ENCODE measurements at places on chromosomes 6 and 20.

DNA sequence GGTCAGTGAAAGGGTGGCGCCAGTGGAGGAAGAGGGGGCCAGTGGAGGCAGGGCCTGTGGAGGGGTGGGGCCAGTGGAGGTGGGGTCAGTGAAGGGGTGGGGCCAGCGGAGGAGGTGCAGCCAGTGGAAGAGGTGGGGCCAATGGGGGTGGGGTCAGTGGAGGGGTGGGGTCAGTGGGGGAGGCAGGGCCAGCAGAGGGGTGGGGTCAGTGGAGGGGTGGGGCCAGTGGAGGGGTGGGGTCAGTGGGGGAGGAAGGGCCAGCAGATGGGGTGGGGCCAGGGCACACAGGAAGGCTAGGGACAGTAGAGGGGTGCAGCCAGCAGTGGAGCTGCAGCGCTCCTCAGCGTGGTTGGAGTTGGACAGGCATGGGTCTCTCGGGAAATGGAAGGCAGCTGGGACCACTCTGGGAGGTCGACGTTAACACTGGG lies 18.7 kb downstream of the ADRM1 start:
- no peak for DNase-seq

GRCh38 chr6:42350911-42351310 lies 100.8 kb downstream of the TRERF1 start:
- DNase-seq, result no peak

DNA sequence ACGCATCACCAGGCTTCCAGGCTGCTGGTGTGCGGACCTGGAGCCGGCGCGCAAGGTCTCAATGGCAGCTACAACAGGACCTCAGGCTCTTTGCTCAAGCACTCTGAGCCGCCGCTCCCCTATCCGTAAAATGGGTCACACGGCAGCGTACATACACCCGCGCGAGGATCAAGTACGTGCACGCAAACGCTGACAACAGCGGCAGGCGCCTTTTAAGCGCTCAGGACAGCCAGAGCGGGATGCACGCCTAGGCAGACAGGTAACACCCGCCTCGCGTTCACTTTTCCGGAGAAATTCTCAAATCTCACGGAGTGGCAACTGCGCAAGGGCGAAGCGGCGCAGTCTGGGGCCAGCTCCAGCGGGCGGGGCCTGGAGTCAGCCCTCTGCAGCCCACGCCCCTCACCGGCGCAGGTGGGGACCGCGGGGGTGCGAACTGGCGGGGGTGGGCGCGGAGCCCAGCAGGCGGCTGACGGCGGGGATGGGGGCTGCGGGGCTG lies 535 bp downstream of the EXOC2 start:
- peak; percentile 49 for DNase-seq

- DNase-seq, result no peak
Measured at GRCh38 chr6:21777846-21778245, 184.3 kb downstream of the SOX4 start.

DNA sequence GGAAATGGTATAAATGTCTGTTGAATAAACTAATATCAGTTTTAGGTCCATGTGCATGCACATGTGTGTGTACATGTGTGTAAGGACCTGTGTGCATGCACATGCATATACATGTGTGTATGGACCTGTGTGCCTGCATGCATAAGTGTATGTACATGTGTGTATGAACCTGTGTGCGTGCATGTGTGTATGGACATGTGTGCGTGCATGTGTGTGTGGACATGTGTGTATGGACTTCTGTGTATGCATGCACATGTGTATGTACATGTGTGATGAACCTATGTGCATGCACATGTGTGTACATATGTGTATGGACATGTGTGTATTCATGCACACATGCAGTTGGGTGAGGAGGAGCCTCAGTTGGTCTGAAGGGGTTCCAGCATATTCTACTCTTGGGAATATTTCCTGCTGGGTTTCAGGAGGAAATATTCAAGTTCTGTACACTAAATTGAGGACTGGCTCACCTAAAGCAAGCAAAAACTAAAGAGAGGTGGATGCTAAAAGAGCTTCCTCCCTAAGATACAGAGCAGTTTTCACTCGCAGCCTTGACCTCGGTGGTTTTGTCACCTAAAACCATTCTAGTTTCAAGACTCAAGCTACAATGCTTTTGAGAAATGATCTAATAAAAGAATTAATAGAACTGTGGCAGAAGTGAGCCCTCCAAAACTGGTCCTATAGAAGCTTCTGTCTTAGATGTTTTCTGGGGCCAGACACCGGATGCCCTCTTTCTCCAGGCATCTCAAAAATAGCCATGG lies 742.8 kb downstream of the MAFB start:
- DNase-seq, result no peak

- no peak for DNase-seq
Measured at GRCh38 chr20:1392443-1392692, 486 bp downstream of the FKBP1A start.

DNA sequence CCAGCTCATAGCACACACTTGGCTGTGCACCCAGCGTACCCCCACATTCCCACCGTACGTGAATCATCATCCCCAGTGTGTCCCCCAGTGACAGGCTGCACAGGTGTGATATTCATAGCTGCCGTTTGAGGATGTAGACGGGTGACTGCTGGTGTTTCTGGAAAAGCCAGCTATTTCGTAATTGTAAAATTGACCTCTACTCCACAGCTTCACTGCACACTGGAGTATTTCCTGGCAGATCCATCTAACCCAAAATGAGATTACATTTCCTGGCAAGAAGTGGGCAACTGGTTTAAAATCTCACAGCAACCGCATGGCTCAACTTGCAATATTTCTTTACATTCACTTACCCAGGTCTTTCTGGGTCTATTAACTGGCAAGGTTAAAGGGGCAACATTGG lies 30.3 kb downstream of the CD83 start:
- DNase-seq, result no peak

DNA sequence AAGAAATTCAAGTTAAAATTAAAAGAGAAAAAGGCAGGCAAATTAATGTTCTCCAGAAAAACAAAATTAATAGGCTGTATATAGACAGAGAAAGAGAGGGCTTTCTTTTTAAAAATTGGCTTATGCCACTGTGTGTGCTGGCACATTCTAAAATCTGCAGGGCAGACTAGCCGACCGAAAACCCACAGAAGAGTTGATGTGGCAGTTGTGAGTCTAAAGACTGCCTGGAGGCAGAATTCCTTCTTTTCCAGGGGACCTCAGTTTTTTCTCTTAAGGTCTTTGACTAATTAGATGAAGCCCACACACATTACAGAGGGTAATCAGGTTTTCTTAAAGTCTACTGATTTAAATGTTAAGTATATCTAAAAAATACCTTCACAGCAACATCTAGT lies 85.7 kb downstream of the GJA1 start:
- no peak for DNase-seq

DNA sequence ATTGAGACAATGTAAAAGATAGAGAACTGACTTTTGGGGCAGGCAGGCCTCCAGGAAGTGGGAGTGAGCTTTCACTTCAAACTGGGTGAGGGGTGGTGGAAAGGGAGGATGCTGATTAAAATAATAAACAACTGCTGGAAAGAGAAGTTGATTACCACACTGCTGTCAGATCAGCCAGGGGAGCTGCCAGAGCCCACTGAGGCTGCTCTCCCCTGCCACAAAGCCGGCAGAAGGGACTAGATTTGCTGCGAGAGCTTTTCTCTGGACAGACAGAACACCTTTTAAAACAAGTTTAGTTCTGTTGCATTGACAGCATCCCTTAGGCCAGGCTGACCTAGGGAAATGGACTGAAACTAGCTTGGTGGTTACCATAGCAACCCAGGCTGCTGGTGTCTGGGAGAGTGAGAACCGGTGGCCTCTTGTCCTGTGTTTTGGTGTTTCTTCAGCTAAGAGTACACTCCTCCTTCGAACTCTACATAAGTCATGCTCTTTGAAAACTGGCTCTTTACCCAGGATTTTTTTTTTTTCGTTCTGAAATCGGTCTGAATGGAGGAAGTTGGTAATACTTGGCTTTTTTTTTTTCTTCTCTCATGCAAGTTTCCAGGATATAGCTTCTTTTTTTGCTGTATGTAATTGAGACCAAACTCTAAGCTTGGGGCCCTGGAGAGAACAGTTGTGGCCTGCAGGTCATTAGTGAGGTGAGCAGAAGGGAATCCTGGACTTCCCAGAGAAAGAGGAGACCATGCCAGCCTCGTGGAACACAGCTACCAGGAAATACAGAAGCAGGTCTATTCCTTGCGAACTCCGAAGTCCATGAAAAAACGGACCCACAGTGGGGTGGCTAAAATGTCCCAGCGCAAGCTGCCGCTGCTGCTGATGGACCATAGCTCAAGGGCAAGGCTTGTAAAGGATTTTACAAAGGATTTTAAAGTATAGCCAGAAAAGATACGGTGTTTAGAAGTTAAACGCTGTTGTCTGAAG lies 374.4 kb downstream of the UTRN start:
- DNase-seq, result no peak

- no peak for DNase-seq
Measured at GRCh38 chr6:90764001-90764400, 177.1 kb upstream of the MAP3K7 start.

- DNase-seq, result no peak
Measured at GRCh38 chr6:16421462-16421960, 183.1 kb downstream of the GMPR start.

DNA sequence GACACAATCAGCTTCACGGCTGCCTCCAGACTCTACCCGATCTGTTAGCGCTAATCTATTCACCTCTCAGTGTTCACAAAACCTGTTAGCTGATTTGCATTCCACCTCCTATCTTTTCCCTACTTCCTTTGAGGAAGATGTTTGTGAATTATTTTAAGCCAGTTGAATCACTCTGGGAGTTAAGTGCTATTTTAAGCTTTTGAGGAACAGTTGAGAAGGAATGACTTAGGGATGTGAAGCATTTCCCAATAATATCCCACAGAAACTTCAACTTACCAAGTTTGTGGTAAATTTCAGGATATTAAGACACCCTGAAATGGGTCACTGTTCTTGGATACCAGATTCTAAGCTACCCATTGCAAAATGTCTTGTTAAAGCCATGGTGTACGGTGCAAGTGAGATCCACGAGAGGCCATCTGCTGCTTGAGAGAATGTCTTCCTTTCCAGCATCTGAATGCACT lies 145.2 kb upstream of the CITED2 start:
- DNase-seq, result no peak

GRCh38 chr20:24478584-24478983 lies 9.2 kb downstream of the SYNDIG1 start:
- no peak for DNase-seq

DNA sequence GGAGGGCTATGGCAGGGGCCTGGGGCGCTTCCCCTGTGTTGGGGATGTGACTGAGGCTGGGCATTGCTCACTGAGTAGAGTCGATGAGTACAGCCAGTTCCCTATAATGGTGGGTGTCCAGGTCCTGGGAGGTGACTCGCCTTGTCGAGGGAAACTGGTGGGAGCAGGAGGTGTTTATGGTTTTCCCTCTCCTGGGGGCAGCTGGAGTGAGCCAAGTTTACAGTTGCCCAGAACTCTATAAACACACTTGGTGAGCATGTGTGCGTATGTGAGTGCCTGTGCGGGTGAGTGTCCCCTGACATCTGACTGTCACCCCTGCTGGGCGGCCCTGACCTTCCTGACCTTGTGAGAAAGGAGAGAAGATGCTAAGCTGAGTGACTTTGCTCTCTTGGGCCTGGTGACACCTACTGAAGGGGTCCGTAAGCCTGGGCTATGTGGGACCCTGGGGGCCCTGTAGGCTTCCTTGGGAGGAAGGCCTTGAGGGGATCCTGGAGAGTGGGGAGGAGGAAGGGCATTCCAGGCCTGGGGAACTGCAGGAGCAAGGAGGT lies 65.9 kb downstream of the VEGFA start:
- DNase-seq, result no peak

GRCh38 chr20:25549172-25549773 lies 36.1 kb downstream of the NINL start:
- no peak for DNase-seq

DNA sequence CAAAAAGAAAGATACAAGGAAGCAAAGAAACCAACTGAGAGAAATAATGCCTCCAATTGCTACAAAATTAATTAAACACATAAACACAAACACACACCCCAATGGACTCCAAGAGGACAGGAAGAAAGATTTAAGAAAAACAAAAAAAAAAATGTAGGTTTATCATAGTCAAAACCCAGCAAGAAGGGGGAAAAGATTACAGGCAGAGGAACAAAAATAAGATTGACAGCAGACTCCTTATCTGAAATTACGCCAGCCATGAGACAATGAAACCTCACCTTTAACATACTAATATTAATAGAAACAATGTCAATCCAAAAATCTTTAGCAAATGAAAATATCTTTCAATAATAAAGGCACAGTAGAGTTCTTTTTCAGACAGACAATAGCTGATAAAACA lies 155.8 kb downstream of the RNGTT start:
- no peak for DNase-seq

GRCh38 chr6:115972679-115973078 lies 88.0 kb downstream of the FRK start:
- DNase-seq, result no peak
